ENCODE measurements at places on chromosomes 12 and 14.
A peak's percentile ranks its signal among the peaks of the same experiment; 100 is the strongest.

DNA sequence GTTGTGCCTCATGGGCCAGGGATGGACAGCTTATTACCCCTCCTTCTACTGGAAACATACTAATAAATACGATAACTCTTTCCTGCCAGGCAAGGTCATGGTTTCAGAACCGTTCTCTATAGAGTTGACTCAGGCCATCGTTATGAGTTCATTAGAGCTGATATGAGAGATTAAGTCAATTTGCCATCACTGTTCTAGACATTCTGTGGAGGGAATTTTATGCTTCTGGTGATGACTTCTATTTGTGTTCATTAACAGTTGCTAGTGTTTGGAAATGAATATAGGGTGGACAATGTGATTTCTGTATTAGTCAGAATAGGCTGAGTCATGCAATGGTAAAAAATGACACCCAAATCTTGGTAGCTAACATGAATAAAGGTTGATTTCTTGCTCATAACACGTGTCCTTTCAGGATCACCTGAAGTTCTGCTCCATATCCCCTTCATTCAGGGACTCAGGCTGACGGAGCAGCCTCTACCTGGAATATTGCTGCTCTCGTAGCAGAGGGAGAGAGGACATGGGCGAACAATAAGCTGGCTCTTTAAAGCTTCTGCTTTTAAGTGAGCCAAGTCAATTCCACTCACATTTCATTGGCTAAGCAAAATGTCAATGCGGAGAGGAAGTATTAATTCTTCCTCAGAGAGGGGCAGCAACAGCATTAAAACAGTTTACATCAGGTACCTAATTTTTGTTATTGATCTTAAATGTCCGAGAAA is 18.5 kb upstream of the TBPL2 start:
- no peak for DNase-seq

- DNase-seq = peak; percentile 54
These were observed 54.0 kb downstream of the PRIMA1 start for GRCh38 chr14:93734086-93734822.

DNA sequence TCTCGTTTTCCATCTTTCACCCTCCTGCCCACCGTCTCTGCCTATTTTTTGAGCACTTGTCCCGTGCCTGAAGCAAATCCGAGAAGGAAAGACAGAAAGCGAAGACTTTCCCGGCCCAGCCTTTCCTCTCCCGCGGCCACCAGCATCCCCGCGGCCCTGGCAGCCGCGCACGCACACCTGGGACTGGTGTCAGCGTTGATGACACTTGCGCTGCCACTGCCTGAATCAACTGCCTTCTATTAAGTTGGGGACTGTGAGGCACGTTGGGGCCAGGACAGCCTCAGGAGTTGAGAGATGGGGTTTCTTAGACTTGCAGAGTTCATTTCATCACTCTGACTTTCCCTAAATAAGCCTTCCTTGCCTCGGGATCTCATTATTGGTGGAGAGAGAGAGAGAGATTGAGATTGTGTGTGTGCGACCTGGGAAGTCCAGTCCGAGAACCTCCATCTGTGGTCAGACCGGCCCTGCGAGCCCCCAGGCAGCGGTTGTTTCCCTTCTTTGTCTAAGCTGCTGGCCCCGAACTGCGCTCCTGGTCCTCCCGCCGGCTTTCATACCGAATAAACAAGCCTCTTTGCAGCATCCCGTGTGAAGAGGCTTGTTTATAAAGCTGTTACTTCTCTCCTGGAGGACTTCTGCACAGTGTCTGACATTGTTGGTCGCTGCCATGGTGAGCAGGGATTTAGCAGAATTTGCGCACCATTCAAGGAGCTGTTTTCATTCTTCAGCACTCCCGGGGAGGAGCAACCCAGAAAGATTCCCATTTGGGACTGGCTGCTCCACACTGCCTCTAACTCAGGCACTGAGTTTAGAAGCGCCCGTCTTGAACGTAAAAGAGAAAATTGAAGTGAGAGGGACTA is 1.5 kb downstream of the PDZRN4 start:
- DNase-seq = peak; percentile 11

DNA sequence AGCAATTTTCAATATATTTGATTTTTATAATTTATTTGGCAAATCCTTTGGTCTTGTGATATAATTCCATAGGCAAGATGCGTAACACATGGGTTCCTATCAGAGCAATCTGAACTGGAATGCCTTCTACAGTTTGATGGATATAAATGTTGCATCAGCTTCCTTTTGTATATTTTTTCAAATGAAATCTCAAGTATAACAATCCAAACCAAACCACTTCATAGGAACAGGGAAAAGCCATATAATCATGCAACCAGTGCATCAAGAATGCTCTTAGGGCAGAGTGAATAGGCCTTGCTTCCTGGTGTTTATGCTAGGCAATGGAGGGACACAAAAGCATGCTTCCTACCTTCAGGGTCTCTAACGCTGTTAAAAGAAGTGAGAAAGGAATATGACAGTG is 34.5 kb downstream of the EFCAB11 start:
- no peak for DNase-seq

DNA sequence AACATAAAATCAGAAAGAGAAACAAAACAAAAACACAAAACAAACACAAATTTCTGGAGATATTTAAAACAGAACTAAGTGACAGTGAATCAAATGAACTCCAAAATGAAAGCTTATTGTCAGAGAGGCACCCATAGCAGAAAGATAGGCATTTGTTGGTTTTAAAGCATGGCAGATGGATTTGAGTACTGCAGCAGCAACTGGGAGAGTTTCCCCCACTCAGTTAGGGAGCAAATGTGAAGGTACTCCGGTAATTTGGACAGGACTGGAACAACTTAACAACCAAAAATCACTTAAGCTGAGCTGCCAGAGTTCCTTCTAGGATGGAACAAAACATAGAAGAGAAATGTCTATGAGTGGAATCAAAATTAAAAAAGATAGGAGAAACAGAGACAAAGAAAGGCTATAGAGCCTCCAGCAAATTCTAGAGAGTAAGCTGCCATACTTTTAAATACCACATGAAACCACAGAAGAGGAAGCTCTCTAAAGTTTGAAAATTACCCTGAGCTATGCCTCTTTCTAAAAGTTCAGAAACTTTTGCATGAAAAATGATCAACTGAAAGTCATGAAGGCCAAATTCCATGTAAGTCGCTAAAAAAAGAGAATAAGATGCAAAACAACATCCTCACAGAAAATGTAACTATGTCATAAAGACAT is 1248.3 kb upstream of the USP15 start:
- DNase-seq = no peak

DNA sequence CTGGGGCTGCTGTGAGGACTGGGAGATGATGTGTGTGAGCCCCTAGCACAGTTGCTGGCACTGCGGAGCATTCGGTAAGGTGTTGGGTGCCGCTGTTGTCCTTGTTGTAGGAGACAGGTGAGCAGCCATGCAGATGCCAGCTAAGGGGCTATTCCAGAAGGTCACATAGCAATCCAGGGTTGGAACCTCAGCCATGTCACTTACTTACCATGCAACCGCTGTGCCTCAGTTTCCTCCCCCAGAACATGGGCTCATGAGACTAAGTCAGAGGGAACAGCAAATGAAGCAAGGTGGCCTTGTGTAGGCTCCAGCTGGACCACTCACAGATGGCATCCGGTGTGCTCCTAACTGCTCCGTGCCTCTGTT is 13.2 kb downstream of the DTX1 start:
- no peak for DNase-seq

DNA sequence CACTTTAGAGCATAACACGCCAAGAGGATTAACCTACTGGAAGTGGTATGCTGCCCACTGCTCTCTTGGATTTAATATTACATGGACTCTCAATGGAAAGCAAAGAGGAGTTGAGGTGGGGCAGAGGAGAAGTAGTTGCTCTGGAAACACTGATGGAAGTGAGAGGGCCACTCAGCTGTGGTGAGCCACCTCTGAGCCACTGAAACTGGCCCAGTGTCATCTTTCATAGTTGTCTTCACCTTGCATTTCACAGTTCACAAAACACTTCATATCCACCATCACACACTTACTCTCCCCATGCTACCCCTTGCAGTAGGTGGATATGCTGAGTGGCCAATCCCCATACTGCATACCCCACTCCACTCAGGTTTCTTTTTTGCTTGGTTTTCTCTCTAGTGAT is 12.2 kb upstream of the PCED1B start:
- DNase-seq = no peak
